Right renal cortex interstitium (tissue), 3 donors: ENCODE measurements at places on chromosomes 4 and X. TPM values are rescaled to one million over a fixed set of nuclear protein-coding genes. Genes with fewer than 3 reads are reported as not detected.

Gene DSPP
- not detected for polyA plus RNA-seq

Gene CBR4
- polyA plus RNA-seq: 41.4 TPM

Gene EFHC2
- 8.9 TPM for polyA plus RNA-seq

- DNase-seq: no peak
Measured at GRCh38 chrX:135973025-135973547, 702 bp downstream of the MMGT1 start.

DNA sequence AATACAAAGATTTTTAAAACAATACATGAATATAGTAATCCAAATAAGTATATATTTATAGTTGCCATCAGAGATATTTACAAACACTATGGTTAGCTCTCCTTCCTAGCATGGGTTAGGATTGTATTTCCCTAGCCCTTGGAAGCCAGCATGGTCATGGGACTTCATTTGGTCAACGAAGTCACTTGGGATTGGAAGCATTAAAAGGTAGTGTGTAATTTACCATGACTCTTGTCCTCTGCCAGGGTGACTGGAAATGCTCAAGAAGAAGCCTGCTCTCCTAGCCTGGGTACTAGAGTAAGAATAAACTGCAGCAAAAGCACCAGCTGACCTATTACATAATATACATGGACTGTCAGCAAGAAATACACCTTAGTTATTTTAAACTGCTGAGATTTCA lies 102.9 kb downstream of the COL25A1 start:
- no peak for DNase-seq

DNA sequence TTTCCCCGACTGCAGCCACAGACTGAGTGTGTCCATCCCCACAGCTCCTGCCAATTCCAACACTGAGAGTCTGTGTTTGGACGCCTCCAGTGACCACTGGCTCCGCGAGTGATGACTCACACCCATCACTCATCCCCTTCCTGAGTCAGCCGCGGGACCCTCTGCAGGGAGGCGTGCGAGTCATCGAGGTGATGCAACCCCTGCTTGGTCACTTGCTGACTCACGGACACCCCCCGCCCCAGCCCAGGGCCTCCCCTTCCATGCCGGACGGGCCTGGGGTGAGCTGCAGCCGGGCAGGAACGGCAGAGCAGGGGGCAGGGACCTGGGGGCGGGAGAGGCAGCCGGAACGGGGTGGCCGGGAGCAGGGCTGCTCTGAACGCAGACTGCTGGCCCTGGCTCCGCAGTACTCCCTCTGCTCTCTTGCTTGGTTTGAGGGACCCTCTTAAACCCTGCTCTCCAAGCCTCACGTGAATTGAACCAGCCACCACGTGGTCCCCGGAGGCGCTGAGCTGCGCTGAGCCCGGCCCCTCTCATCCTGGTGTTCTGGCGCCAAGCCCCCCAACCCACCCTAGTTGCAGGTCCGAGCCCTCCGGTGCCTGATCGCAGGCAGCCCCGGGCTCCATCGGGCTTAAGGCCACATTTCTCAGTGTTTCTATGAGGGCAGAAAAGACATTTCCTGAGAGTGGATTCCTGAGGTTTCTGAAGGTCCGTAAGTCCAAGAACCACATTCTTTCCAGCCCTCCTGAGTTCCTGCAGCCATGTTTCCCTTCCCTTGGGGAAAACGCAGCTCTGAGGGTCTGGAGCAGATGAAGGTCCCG lies 32.4 kb downstream of the FGFRL1 start:
- DNase-seq: no peak

- DNase-seq: no peak
Measured at GRCh38 chr4:110787109-110787508, 164.2 kb upstream of the PITX2 start.

GRCh38 chr4:158775091-158775651 lies 6.3 kb downstream of the FNIP2 start:
- DNase-seq: no peak
